Vein endothelial cell (primary cell): ENCODE measurements at places on chromosomes 5 and 9. TPM values are rescaled to one million over a fixed set of nuclear protein-coding genes. Genes with fewer than 3 reads are reported as not detected.

Gene CERCAM
- total RNA-seq, result 22.4 and 44.7 TPM in 2 replicates

Gene NEUROG1
- not detected in 2 replicates for total RNA-seq

Gene GRM6
- total RNA-seq, result not detected in 2 replicates

Gene CMYA5
- total RNA-seq, result 0.10 and 0.33 TPM in 2 replicates
